ENCODE measurements at places on chromosomes 5 and 9.

DNA sequence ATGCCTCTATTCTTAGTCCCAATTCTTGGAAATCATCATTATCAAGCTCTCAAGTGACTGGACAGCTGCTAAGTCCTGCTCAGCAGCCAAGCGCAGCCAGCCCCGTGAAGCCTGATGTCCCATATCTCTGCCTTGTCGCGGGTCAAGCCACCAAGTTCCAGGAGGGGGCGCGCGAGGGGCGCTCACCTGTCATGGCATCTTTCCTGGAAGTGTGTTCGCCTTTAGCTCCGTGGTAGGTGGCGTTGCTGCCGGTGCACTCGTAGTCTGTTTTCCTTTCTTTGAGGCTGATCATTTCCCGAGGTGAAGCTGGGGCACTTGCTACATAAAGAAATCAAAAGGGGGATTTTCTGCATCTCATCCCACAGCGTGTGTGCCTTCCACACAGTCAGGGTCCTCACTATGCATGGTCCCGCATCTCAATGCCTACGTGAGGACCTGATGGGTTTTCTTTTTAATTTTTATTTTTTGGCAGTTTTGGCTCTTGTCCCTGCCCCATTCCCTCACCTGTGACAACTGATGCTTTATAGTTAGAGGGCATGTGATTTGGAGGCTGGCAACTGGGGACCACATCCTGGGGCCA is 227.0 kb upstream of the DAP start:
- DNase-seq: peak; percentile 78

GRCh38 chr9:134398756-134399155 is 72.5 kb downstream of the RXRA start:
- no peak for DNase-seq

DNA sequence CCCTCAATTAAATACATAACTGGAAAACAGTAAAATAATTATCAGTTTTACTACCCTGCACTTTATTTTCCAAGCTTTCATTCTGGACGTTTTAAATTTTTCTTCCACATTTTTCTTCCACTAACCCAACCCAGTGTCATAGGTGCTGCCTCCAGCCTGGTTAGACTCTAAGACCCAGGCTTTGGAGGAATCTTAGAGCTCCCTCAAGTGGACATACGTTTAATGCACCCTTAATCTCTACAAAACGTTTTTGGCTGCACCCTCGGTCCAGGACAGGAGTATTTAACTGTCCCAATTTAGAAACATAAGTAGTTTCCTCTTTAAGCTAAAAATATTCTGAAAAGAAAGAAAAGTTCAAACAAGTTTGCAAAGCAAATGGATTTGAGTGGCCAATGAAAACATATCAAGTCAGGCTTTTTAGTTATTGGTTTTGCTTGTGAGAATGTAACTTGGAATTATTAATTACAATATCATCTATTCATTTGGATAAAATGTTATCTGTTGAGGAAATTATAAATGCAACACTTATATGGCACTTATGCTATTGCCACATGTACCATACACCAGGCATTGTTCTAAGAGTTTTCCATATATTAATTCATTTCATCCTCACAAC is 38.9 kb downstream of the CDH6 start:
- peak; percentile 28 for DNase-seq

DNA sequence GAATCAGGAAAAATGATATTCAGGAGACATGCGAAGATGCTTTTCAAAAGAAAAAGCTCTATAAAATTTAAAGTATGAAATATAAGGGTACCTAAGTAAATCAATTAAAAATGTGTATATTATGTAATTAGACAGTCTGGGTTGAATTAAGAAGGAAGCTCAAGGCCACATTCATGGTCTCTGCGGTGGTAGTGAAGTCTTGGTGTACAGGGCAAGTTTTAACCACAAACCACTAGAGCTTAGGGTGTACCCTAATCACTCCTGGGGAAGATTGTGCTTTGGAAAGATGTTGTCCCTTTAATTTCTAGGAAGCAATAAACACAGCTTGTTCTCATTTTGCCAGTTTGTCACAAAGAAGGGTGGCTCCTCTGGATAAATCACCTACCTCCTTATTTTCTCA is 287.2 kb upstream of the ZNF608 start:
- DNase-seq: no peak

- no peak for DNase-seq
Observed at GRCh38 chr5:151595411-151595826, 4.3 kb upstream of the FAT2 start.

DNA sequence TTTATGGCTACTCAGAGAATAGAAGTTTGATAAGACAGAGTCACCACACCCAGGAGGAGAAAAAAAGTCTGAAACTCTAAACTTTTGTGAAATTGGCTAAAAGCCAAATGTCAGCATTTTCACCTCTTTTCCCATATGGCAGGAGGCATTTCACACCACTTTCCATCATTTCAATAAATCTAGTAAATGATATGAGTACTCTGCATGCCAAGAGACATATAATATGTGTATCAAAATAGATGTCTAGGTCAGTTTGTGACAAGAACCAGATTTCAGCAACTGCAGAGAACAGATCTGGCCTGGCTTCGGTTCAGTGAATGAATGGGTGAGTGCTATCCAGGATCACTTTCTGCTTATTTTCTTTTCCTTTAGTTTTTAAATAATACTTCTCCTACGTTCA is 470.8 kb downstream of the ENC1 start:
- no peak for DNase-seq

- DNase-seq: no peak
Observed at GRCh38 chr9:23611869-23612268, 214.2 kb downstream of the ELAVL2 start.

DNA sequence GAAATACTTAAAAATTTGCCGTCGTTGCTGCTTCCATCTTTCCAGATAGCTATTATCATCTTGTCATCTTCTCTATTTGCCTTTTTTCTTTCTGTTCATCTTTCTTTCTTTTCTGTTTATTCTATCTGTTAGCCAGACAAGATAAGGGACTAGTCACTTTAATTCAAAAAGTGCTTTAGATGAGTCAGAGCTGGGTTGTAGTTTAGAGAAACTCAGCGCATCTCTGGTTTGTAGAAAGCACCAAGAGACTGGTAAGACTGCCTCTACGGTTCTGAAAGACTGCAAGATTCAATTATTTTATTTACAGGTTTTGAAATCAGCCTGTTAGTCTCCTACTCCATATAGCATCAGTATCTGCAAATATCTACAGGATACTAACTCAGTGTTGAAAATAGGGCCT is 562.8 kb upstream of the RIOK2 start:
- DNase-seq: no peak

DNA sequence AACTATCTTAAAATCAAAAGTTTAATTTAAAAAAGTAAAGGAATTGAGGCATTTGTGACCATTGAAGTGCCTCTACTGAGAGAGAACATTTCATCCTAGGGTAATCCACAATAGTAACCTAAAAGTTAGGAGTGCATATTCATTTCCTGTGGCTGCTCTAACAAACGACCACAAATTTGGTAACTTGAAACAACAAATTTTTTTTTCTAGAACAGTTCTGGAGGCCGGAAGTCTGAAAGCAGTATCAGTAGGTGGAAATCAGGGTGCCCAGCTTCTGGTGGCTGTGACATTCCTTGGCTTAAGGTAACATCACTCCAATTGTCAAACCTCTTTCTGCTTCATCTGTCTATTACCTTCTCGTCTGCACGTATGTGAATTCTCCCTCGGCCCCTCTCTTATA is 67.1 kb upstream of the SSBP2 start:
- no peak for DNase-seq

DNA sequence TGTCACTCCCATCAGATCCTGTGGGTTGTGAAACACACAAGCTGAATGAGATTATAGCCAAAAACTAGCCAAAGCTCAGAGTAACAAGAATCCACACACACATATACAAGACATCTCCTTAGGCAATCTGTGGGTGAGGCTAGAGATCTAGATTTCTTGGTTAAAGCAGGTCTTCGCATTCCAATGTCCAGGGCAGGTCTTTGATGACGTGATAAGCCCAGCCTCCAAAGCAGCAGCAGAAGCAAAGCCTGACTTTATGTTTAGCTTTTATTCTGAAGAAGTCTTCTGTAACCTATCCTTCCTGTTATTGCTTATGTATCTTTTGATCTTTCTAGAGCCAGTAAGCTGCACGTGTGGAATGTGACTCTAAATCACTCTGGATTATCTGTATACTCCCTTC is 199.1 kb upstream of the SLC30A5 start:
- DNase-seq: no peak

- DNase-seq: no peak
Observed at GRCh38 chr5:116454417-116454927, 120.2 kb downstream of the SEMA6A start.

- DNase-seq: no peak
Observed at GRCh38 chr5:129499208-129499852, 39.2 kb downstream of the ADAMTS19 start.

DNA sequence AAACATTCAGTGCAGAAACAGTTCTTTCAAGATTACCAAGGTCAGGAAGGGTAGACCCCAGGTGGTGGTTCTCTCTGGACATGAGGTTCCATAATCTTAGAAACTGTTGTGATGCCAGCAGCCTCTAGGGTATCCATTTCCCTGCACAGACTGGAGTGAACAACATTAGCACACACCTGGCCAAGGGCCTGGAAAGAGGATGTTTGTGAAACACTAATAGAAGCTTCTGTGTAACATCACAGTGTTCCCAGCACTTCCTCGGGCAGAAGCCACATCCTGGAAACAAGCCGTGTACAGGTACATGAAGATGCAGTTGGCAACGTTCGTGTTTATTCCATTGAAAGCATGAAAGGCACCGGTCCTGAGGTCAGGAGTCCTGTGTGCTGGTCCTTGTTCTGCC is 598.2 kb upstream of the KLF4 start:
- no peak for DNase-seq

DNA sequence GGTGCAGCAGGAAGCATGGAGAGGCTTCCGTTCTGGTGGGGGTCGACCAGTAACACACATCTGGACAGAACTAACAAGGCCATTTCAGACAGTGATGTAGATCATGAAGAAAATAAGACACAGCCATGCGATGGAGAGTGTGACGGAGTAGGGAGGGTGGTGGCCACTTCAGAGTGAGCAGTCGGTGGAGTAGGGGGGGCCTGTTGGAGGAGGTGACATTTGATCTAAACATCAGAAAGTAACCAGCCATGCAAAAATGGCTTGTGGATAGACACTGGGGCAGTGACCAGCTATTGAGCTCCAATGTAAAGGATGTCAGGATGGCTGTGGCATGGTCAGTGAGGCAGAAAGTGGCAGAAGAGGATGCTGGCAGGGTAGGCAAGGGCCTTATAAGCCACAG is 65.9 kb downstream of the PPARGC1B start:
- DNase-seq: no peak

DNA sequence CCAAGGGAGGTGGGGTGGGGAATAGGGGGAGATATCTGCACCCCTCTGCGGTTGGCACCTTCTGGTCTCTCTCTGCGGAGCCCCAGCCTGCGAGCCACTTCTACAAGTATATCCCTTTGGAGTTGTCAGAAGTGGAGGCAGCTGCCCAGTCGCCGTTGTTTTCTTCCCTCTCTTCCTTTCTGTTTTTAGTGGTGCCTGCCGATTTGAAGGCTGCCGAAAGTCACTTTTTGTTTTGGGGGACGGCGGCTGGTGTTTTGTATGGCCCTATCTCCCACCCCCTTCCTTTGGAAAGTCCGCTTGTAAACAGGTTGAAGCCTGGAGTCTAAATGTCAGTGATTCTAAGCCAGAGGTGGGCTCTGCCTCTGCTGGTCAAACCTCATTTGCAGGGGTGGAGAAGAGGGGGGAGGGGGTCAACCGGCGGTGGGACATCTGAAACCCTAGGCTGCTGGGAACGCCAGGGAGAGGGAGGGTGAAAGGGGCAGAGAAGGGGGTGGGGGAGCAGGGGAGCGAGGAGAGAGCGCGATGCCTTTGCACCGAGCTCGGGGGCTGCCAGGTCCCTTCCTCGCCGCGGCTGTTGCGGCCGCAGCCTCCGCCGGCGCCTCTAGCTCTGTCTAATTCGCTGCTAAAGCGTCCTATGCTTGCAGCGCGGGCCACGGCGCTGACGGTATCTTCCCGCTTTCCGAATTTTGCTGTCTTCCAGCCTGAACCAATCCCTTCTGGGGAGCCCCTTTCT is at the start of gene FGF10:
Gene FGF10 (minus strand): TSS at position 331 of the 733 bp plus-strand sequence. CDS start 738 bp downstream, outside the sequence.
- peak; percentile 41 for DNase-seq

GRCh38 chr5:127933348-127933747 is 150.2 kb upstream of the SLC12A2 start:
- no peak for DNase-seq

GRCh38 chr9:84893419-84894128 is 224.0 kb downstream of the NTRK2 start:
- no peak for DNase-seq

- DNase-seq: no peak
Observed at GRCh38 chr9:107942856-107943255, 453.3 kb upstream of the KLF4 start.

DNA sequence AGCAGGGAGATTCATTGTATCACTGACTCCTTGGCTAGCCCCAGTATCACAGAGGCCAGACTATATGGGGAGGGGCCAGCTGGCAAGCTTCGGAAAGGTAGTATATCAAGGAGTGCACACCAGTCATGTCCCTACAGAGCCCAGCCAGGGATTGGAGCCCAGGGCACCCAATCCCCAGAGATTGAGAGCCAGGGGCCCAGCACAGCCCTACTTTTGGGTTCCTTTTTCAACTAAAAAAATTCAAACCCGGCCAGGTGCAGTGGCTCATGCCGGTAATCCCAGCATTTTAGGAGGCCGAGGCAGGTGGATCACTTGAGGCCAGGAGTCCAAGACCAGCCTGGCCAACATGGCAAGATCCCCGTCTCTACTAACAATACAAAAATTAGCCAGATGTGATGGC is 5.4 kb upstream of the MYORG start:
- DNase-seq: no peak

DNA sequence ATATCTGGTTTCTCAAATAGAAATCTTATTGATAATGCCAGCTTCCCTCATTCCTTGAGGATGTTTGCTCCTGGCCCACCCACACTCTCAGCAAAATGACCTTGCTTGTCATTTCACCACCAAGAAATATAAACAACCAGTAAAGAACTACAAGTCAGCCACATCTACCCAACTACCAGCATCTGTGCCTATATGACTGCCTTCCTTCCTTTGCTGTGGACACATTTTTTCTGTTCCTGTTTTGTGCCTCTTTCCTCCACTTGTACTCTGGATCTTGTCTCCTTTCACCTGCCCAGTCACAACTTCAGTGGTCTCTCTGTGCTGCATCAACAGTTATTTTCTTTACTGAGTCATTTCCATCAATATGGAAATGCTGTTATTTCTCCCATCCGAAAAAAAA is 20.3 kb downstream of the KIF2A start:
- DNase-seq: no peak

- no peak for DNase-seq
Observed at GRCh38 chr9:132456241-132456640, 46.2 kb downstream of the CFAP77 start.

DNA sequence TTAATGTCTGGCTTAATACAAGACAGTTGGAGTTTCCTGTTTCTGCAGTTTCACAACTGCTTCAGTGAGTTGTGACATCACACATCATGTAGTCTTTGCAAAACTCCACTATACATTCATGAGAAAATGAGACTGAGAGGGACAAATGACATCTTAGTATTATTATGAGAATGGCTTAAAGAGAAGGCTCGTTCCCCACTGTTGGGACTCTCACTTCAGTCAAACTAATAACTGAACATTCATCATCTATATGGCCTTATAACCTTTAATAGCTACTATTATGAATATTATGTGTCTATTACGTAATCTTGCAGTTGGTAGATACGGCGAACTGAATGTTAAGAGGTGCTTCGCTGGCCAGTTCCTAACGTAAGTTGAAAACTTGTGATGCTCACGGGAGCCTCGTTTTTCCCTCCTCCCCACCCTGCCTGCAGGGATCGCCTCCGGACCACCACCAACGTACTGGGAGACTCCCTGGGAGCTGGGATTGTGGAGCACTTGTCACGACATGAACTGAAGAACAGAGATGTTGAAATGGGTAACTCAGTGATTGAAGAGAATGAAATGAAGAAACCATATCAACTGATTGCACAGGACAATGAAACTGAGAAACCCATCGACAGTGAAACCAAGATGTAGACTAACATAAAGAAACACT is 79.4 kb downstream of the SLC1A3 start:
- no peak for DNase-seq

Data from neural crest cell (in vitro differentiated cells).